Stimulated activated CD4-positive, alpha-beta T cell treated with anti-CD3 and anti-CD28 coated beads, Interleukin-4, amount 100 ng/mL, for 4 hours (primary cell): ENCODE measurements at places on chromosomes 3 and 15.

GRCh38 chr3:74711913-74712512 lies 97.6 kb upstream of the CNTN3 start:
- DNase-seq: no peak

- DNase-seq: no peak
These were observed 84.4 kb downstream of the CMSS1 start for GRCh38 chr3:99902091-99902490.

DNA sequence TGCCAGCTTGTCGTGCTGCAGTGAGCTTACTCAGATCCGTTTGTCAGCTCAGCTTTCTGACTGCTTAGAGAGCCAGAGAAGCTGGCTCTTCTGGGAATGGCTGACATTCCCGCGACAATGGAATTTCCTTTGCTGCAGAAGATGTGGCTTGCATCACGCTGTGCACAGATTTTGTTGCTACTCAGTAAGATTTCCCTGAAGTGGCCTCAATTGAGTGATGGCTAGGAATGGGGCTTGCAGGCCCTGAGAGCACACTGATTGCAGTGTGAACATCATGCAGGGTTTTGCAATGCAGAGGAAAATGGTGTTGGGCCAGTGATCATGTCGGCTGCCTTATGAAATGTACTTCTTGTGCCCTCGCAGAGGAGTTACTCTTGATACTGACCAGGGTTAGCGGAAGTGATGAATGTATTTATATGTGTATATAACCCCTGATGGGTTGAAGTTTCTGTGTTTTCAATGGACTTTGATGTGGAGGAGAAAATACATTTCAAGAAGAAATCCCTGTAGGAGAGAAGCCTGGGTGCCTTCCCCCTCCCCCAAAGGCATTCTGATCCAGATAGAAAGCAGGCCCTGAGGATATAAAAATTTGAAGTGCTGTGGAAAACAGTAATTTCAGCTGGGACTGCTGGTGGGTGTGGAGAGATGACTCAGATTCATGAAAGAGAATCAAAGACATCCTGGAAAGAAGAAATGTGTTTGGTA lies 102.5 kb upstream of the PDZRN3 start:
- DNase-seq: no peak

DNA sequence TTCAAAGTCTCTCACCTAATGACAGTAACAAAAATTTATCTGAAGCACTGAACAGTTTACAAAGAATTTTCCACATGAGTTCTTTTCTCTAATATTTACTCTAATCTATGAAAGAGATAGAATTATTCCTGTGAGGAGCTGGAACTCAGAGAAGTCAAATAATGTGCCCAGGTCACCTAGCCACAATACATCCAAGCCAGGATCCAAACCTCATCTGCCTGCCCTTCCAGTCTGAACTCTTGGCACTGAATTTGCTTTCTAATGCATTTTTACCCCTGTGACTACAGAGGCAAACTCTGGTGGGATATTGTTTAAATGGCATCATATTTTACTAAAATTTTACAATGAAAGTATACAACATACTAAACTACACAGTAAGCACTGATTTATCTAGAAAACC lies 191.4 kb upstream of the RORA start:
- no peak for DNase-seq

DNA sequence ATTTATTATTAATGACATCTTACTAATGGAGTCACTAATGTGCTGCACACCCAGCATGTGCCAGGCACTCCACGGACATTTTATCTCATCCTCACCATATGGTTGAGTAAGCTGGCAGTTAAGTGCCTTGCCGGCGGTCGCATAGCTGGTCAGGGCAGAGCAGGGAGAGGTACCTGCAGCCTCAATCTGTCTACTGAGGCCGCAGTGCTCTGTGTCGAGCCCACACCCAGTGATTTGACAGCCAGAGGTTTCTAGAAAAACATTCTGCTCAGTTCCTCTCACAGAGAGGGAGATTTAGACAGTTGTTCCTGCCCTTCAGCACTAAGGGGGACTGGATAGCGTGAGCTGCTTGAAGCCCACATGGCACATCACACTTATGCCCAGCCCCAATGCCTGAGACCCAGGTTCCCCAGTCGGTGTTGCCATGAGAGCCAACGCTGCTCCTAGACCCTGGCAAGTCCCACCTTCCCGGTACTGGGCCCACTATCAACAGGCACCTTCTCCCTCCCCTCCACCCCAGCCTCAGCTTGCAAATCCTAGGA lies 2.6 kb downstream of the LIPC start:
- no peak for DNase-seq

- DNase-seq: no peak
These were observed 411.3 kb downstream of the GRM7 start for GRCh38 chr3:7272203-7272602.

DNA sequence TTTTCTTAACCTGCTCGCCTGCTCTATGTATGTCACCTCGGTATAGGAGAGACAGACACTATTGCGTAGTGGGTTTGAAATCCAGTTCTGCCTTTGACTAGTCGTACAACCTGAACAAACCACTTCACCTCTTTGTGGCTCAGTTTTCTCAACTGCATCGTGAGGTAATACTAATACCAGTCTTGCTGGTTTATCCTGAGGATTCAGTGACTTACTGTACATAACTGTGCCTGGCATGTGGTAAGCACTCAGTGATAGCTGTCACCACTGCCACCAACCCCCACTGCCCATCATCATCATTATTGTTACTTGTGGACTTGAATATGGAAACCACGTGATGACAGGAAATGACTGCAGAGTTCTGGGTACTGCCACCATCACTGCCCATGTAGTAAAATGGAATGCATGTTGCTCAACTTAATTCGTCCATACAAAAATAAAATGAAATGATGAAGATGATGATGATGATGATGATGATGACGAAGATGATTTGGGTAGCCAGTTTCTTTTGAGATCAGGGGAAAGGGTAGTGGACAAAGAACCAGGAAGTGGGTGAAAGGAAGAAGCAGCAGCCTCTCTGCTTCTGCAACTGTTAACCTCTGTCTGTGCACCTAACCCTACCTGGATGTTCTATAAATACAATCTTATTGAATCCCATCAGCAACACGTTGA lies 228.1 kb downstream of the FEZF2 start:
- no peak for DNase-seq

DNA sequence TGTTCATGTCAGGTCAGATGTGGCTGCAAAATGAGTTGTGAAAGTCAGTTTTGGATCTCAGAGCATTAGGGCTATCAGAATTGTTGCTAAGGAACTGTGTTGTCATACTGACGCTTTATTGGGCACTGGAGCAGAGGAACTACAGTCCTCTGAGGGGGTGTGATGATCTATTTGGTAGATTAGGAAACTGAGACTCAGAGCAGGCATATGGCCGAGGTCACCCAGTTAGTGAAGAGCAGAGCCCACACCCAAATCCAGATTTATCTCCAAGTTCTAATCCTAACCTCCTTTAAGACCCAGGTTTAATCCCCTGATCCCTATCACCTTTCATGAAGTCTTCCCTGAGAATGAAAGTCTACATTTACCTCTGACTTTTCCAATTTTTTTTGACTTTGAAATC lies 25.6 kb upstream of the GLCE start:
- no peak for DNase-seq

- DNase-seq: no peak
These were observed 304.1 kb downstream of the ZNF621 start for GRCh38 chr3:40828741-40829415.

DNA sequence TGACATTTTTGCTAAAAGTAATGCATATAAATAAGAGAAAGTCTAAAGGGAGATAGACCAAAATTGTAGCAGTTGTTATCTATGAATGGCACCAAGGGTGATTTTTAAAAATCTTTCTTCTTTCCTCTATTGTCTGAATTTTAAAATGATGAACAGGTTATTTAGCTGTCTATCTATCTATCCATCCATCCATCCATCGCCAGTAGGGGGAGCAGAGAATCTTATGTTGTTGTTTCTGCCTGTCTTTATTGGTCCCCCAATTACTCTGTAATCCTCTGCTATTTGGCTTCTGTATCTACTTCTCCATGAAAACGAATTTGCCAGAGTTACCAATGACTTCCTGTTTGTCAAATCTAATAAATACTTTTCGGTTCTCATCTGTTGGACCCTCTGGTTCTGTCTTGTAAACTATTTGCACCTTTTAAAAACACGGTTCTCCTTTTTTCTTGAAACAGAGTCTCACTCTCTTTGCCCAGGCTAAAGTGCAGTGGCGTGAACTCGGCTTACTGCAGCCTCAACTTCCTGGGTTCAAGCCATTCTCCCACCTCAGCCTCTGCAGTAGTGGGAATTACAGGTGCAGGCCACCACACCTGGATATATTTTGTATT lies 86.0 kb downstream of the ECT2 start:
- no peak for DNase-seq

GRCh38 chr3:32613183-32613582 lies 42.5 kb upstream of the DYNC1LI1 start:
- no peak for DNase-seq

DNA sequence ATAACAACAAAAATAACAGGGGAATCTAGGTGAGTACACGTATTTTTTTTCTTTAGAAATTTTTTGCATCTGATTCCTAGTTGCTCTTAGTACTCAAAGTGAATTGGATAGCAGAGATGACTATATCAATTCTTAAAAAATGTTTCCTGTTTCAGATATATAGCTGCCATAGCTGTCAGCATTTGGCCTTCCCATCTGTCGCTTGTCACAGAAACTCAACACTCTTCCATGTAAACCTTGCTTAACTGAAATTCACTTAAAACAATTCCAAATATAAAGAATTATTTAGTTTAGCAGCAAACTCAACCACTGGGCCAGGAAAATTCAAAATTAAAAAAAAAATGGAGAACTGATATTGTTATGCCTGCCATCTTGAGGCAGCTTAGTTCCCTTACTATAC lies 807.5 kb downstream of the IGSF11 start:
- DNase-seq: no peak

DNA sequence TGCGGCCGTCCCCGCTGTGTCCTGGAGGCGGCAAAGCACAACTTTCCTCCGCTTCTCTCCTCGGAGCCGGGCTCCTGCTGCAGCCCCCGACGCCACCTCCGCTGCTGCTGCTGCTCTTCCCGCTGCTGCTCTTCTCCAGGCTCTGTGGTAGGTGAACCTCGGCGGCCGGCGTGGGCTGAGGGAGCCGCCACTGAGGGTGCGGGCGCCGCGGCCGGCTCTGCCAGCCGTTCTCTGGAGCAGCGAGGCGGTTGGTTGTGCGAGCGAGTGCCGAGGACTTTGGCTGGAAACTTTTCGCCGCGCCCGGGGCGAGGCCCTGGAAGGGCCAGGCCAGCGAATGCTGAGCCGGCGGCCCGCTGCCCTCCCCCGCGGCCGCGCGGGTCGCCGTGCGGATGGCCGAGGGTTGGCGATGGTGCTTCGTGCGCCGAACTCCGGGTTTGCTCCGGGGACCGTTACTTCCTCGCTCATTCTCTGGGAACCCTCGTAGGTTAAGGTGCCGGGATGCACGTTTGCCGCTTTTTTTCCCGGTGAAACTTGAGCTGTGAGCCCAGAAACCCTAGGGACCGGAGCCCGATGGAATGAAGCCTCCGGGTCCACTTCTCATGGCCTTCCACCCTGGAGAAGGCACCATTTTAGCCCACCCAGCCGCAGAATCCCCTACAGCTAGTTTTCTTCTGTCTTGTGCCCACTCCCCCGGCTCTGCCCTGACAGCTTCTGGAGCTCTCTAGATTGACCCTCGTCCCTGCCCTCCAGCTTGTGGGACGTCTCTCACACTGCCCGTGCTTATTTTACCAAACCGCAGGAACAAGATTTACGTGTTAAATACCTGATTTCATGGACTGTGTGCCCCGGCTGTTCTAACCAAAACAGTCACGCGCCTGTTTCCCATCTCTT lies 660 bp downstream of the NECTIN3 start:
- peak; percentile 8 for DNase-seq

DNA sequence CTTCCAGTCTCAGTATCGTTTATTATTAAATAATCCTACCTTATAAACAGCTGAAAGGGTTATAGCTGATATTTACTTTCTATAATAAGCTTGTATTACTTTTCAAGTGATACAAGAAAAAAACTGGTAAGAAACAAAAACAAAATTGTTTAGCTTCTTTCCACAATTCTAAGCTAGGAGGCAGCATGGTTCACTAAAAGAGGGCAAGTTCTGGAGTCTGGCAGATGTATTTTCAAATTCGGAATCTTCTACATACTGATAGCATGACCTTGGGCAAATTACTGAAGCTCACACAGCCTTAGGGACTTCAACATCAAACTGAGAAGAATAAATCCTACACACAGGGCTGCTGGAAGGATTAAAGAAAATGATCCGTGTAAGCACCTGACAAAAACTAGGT lies 15.4 kb downstream of the C15orf62 start:
- no peak for DNase-seq
